AG08396 (cell line): ENCODE measurements at places on chromosomes 6 and 20.

- DNase-seq: no peak
Measured at GRCh38 chr6:39388606-39389483, 66.3 kb upstream of the KCNK16 start.

- no peak for DNase-seq
Measured at GRCh38 chr6:56949265-56949664, 5.6 kb upstream of the BEND6 start.

DNA sequence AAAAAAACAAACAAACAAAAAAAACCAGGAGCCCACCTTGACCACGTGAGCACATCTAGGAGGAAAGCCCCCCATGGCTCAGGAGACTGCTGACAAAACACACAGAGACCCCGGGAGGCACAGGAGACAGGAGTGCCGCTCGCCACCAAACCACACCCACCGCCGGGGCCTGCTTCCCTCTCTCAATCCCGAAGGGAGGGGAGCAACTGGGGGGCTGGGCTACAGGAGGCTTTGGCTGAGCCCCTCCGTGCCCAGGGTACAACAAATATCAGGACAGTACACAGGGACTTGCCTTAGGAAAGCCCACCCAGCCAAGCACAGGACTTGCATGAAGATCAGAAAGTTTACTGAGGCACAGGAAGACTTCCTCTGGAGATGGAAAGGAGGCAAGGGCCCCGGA is 102.5 kb downstream of the TAF4 start:
- no peak for DNase-seq

DNA sequence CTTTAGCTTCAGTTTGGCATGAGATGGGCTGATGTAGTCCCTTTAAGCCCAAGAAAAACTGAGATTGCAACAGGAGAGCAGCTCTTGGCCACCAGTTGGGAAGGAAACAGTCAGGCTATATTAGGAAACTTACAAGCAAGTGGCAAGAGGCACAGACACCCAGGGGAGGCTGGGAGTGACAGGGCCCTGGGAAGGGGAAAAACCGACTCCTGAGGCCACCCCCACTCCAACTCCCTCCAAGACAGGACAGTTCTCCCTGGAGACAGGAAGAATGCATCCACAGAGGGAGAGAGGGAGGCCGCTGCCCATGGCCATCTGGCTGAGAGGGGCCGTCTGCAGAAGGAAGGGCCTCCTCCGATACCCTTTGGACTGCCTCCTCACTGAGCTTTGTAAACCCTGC is 20.5 kb downstream of the JPH2 start:
- DNase-seq: peak; percentile 76
